ENCODE measurements at places on chromosomes 4 and X. TPM values are rescaled to one million over a fixed set of nuclear protein-coding genes. Genes with fewer than 3 reads are reported as not detected.

- no peaks in the 10 kb centered on the region for H3K27me3 ChIP-seq
- peaks cover 2% of the 10 kb centered on the region for H3K4me1 ChIP-seq
- H3K4me3 ChIP-seq, result no peak overlapping the region
- no peak overlapping the region for H3K27ac ChIP-seq
- DNase-seq, result no peak
- H3K36me3 ChIP-seq, result no peaks in the 10 kb centered on the region
These were observed 181.5 kb downstream of the SHROOM3 start for GRCh38 chr4:76616526-76616925.

GRCh38 chrX:115362334-115363095 is 73.0 kb downstream of the LUZP4 start:
- H3K27me3 ChIP-seq, result no peaks in the 10 kb centered on the region
- no peak overlapping the region for H3K27ac ChIP-seq
- DNase-seq, result no peak
- H3K4me3 ChIP-seq, result no peak overlapping the region
- no peaks in the 10 kb centered on the region for H3K4me1 ChIP-seq

- no peak for DNase-seq
- no peaks in the 10 kb centered on the region for H3K36me3 ChIP-seq
- H3K4me3 ChIP-seq, result no peak overlapping the region
These were observed 161.7 kb upstream of the RPL34 start for GRCh38 chr4:108458681-108459080.

GRCh38 chr4:41294445-41295062 is 37.8 kb downstream of the UCHL1 start:
- no peak overlapping the region for H3K4me3 ChIP-seq
- no peaks in the 10 kb centered on the region for H3K36me3 ChIP-seq
- H3K27me3 ChIP-seq, result no peaks in the 10 kb centered on the region
- no peak for DNase-seq
- no peak overlapping the region for H3K27ac ChIP-seq

- no peaks in the 10 kb centered on the region for H3K36me3 ChIP-seq
- no peak for DNase-seq
- no peak overlapping the region for H3K27ac ChIP-seq
- H3K4me1 ChIP-seq, result no peaks in the 10 kb centered on the region
- no peak overlapping the region for H3K4me3 ChIP-seq
- no peaks in the 10 kb centered on the region for H3K27me3 ChIP-seq
These were observed 642.3 kb upstream of the BOD1L1 start for GRCh38 chr4:14269824-14270223.

- no peaks in the 10 kb centered on the region for H3K4me1 ChIP-seq
- no peak for DNase-seq
- no peak overlapping the region for H3K4me3 ChIP-seq
- H3K27me3 ChIP-seq, result no peaks in the 10 kb centered on the region
- no peaks in the 10 kb centered on the region for H3K36me3 ChIP-seq
These were observed 364.0 kb upstream of the EPHA5 start for GRCh38 chr4:66034262-66034661.

GRCh38 chr4:127236889-127237288 is 395.9 kb upstream of the INTU start:
- no peak overlapping the region for H3K27ac ChIP-seq
- H3K27me3 ChIP-seq, result no peaks in the 10 kb centered on the region
- H3K4me1 ChIP-seq, result no peaks in the 10 kb centered on the region
- no peaks in the 10 kb centered on the region for H3K36me3 ChIP-seq

DNA sequence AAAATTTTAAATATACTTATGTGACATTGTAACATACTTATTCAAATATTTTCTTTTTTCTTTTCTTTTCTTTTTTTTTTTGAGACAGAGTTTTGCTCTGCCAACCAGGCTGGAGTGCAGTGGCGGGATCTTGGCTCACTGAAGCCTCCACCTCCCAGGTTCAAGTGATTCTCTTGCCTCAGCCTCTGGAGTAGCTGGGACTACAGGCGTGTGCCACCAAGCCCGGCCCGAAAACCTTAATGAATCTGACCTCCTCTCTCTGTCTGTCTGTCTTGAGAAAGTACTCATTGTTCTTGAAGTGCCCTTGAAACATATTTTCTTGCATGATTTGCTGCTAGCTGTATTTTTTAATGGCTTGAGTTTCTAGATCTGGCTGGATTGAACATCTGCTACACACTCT is 136.8 kb downstream of the ANAPC4 start:
- no peak overlapping the region for H3K4me3 ChIP-seq
- DNase-seq, result no peak
- no peak overlapping the region for H3K27ac ChIP-seq
- H3K36me3 ChIP-seq, result no peaks in the 10 kb centered on the region
- no peaks in the 10 kb centered on the region for H3K27me3 ChIP-seq
- no peaks in the 10 kb centered on the region for H3K4me1 ChIP-seq

DNA sequence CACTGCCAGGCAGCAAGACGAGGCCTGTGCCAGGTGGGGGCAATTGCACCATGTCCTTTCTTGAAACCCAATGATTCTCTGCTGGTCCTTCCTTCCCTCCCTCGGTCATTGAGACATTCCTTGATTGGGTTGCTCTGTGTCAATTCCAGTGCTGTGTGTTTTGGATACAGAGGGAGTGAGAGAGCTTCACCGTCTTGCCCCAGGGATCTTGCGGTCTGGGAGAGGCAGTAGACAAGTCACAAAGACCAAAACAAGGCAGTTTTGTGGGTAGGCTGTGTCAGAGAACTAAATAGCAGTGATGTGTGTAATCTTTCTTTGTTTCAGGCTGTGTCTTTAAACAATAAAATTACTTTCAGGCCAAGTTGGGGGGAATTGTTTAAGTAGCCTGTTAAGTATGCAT is 38.8 kb upstream of the TADA2B start:
- no peak overlapping the region for H3K27ac ChIP-seq
- DNase-seq, result no peak

GBA3 gene
- total RNA-seq, result not detected

CNGA1 gene
- total RNA-seq, result 1.0 TPM

CENPVL1 gene
- total RNA-seq, result 2.8 TPM

All from H9 (cell line).